ENCODE measurements at places on chromosomes 12 and 14.

DNA sequence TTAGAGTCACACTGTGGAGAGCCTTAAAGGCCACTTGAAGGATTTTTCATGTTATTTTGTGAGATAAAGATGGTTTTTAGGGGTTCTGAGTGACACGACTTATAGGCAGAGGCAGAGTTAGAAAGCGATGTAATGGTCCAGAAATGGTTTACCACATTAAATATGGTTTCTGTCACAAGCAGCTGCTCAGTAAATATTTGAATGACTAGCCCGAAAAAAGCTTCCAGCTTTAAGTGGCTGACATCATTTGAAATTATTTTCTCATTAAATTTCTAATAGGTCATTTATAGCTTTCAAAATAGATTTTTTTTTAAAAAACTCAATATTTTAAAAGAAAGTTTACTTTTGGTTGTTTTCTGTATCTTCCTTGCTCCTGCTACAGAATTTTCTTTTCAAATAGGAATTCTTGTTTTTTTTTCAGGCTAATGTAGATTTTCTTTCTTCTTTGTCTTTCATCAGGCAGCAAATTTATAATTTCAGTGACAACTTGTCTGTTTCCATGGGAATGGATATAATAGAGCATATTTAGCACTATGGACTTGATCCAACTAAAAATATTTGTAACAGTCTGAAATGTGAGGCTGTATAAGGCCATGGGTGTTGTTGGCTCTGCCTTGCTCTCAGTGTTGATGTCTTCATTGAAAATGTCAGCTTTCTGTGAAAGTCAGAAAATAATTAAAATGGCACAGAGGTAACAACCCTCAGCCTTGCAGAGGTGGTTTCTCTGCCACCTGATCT lies 700.0 kb downstream of the TMTC2 start:
- no peak for DNase-seq

GRCh38 chr14:76829013-76829365 lies 2.8 kb downstream of the LRRC74A start:
- no peak for DNase-seq

GRCh38 chr12:57148469-57149244 lies 1.2 kb upstream of the LRP1-AS start:
- DNase-seq: no peak

GRCh38 chr14:101772770-101773169 lies 11.3 kb downstream of the PPP2R5C start:
- DNase-seq: no peak

- DNase-seq: peak; percentile 14
These were observed 244.2 kb upstream of the OR4E1 start for GRCh38 chr14:21917699-21918436.

- DNase-seq: no peak
These were observed 27.7 kb upstream of the RAB35 start for GRCh38 chr12:120144215-120144614.

DNA sequence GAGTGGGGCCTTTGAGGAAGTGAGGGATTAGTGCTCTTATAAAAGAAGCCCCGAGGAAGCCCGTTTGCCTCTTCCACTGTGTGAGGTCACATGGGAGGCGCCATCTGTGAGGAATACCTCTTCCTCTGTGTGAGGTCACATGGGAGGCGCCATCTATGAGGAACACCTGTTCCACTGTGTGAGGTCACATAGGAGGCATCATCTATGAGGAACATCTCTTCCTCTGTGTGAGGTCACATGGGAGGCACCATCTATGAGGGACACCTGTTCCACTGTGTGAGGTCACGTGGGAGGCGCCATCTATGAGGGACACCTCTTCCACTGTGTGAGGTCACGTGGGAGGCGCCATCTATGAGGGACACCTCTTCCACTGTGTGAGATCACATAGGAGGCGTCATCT lies 69.7 kb downstream of the SLC24A4 start:
- DNase-seq: no peak

GRCh38 chr12:38998887-38999482 lies 93.6 kb upstream of the CPNE8 start:
- DNase-seq: no peak

GRCh38 chr12:74152370-74152769 lies 385.3 kb upstream of the ATXN7L3B start:
- DNase-seq: no peak

- no peak for DNase-seq
These were observed 7.3 kb downstream of the ERBB3 start for GRCh38 chr12:56087220-56087619.

Data from NCI-H2107 (cell line).